ENCODE measurements at places on chromosomes 11 and 22.

- DNase-seq, result no peak
These were observed 993.3 kb downstream of the BRD1 start for GRCh38 chr22:48834404-48834803.

DNA sequence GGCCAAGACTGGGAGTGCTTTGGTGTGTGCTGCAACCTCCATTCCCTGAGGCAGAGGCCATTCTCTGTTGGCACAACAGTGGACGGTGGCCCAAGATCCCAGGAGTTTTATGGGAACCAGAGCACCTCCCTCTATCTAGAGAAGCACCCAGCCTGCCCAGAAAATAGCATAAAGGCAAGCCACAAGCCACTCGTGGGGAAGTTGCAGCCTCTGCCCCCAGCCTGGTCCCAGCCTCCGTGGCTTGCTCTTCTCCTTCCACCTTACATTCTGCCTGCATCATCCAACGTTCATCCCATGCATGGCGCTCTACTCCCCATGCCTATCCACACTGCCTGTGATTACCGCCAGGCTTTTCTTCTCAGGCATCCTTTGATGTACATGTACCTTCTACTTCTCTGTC, 15.8 kb downstream of the IL17RA start:
- no peak for DNase-seq

GRCh38 chr11:34050581-34051348, 766 bp upstream of the CAPRIN1 start:
- peak; percentile 77 for DNase-seq

DNA sequence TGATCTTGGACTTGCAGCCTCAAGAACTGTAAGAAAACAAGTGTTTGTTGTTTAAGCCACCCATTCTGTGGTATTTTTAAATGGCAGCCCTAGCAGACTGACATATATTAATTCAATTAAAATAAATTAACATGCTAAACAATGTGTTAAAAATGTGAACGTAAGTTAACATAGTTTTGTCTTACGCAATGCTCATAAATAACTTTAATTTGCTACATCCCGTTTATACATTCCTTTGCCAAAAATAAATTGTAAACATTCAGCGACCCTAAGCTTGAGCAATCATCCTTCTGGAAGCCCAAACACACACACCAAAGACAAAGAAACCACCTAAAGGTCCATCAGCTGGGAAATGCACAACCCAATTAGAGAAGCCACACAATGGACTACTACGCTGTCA, 70.4 kb downstream of the CELSR1 start:
- no peak for DNase-seq

- DNase-seq, result no peak
These were observed 1.8 kb upstream of the SLC37A2 start for GRCh38 chr11:125061281-125061680.

DNA sequence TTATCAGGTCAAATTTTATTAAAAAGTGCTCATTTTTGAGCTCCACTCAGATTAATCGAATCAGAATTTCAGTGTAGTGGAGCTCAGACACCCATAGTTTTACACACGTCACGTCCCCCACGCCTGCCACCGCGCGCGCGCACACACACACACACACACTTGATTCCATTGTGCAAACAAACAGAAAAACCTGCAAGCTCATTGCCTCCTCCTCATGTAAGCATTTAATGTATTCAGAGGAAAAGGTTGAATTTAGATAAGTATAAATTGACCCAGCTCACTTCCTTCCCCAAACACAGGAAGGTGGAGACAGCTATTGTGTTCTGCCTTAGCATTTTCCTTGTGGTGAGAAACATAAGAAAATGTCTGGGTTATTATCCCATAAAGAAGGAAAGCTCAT, 336.7 kb downstream of the LUZP2 start:
- DNase-seq, result no peak

GRCh38 chr22:23212061-23213021, 32.0 kb downstream of the BCR start:
- DNase-seq, result peak; percentile 57

GRCh38 chr11:134365011-134365925, 33.5 kb downstream of the GLB1L2 start:
- DNase-seq, result no peak

- DNase-seq, result no peak
These were observed 3.8 kb downstream of the FLI1 start for GRCh38 chr11:128697645-128698174.

- DNase-seq, result no peak
These were observed 177.9 kb downstream of the ETS1 start for GRCh38 chr11:128409476-128409875.

GRCh38 chr11:111459506-111460270, 52.5 kb downstream of the BTG4 start:
- DNase-seq, result no peak

GRCh38 chr11:74141241-74141695, 29.5 kb downstream of the C2CD3 start:
- no peak for DNase-seq

- no peak for DNase-seq
These were observed 207.6 kb upstream of the LUZP2 start for GRCh38 chr11:24289301-24289700.

DNA sequence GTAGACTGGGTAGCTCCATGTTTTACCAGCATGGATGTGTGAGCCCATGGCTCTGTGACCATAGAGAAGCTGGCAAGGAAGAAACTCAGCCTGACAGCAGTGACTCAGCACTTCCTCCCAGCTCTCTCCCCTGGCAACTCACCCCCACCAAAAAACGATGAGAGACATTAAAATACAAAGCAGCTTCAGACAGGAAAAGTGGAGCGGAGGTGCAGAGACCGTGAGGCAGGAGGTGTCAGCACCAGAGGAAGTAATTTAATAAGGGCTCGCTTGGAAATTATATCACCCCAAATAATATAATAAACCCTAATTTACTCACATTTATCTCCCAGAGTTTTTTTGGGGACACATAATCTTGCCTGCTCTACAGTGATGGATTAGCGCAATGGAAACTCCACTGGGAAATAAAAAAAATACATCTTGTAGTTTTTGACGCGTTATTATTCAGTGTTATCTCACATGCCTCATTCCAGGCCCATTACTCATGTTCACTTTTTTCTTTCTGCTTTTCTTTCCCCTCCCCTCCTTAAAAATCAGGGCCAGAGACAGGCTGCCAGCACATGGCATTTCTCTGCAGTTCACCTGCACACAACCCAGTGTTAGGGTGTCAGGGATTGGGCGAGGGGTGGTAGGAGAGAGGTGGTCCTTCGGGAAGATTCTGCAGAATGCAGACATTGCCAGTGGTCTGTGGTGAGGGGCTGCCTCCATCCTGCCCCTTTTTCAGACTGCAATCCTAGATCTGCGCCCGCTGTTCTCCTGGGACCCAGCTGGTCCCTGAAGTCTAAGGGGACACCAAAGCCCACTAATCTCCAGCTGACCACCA, 170.8 kb downstream of the BUD13 start:
- no peak for DNase-seq

GRCh38 chr22:40328546-40329456, 17.5 kb upstream of the ADSL start:
- DNase-seq, result no peak

- no peak for DNase-seq
These were observed 171.3 kb downstream of the BRD1 start for GRCh38 chr22:49656291-49656851.

DNA sequence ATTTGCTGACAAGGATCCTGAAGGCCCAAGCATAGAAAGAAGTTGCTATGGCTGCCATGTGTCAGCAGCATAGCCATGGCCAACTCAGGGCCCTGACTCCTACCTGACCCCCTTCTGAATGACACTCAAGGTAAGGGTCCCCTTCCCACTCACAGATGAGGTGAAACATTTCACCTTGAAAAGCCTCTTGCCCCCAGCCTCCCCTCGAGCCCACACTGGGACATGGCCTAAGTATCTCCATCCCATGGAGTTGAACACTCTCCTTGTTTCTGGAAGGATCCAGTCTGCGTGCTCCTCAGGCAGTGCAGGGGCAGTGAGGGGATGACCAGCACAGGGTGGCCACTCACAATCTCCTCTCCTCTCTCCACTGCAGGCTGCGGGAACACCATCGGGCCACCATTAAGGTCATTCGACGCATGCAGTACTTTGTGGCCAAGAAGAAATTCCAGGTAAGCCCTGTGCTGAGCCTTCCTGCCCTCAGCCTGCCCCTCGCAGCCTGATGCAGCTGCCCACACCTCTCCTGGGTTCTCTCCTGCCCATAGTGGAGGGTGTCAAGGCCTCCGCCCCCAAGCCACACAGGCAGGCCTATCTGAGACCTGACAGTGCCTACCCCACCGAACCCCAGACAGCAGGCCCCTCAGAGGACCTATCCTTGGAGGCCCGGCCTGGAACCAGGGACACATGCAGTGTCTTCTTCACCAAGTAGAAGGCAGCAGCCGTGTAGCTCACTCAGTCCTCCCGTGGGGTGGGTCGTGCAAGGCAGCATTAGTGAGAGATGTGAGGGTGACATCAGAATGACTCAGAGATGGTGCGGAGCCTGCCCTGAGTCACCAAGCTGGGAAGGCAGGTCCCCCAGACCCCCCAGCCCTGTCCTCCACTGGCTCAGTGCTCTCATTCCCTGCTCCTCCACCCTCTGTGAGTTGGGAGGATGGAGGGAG, 68.9 kb upstream of the KCNQ1OT1 start:
- no peak for DNase-seq

DNA sequence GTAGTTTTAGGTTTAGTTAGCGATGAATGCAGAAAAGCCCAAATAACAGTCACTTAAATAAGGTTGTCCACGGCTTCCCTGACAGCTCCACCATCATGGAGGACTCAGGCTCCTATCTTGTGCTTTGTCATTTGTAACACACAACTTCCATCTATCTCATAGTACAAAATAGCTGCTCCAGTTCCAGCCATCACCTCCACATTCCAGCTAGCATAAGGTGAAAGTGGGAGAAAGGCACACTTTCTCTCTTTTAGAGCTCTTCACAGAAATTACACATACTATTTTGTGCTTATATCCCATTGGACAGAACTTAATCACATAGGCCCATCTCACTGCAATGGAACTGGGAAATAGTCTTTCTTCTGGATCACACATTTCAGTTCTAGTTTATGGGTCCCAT, 8.7 kb downstream of the THY1 start:
- no peak for DNase-seq

- no peak for DNase-seq
These were observed 9.1 kb upstream of the ZNF74 start for GRCh38 chr22:20384865-20385264.

- DNase-seq, result no peak
These were observed 28.5 kb upstream of the OAF start for GRCh38 chr11:120182372-120182771.

DNA sequence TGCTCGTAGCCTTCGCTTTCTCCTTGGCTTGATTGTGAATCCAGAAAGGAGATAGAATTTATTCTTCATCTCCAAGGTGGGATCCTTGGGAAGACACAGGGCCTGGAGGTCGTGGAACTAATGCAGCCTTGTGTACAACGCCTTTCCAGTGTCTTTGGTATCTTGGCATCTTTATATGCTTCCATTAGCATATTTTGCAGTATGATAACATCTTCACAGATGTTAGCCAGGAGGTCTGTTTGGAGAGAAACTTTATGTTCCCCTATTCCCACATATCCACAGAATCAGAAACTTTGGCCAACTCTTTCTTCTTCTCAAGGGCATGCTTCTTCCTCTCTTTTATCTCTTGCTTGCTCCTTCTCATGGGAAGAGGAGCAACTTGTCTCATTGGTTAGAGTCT, 101.2 kb downstream of the TRIM44 start:
- DNase-seq, result no peak

- peak; percentile 17 for DNase-seq
These were observed 23.3 kb upstream of the CD44 start for GRCh38 chr11:35115688-35116030.

GRCh38 chr11:114082415-114082748, 22.9 kb downstream of the ZBTB16 start:
- no peak for DNase-seq

DNA sequence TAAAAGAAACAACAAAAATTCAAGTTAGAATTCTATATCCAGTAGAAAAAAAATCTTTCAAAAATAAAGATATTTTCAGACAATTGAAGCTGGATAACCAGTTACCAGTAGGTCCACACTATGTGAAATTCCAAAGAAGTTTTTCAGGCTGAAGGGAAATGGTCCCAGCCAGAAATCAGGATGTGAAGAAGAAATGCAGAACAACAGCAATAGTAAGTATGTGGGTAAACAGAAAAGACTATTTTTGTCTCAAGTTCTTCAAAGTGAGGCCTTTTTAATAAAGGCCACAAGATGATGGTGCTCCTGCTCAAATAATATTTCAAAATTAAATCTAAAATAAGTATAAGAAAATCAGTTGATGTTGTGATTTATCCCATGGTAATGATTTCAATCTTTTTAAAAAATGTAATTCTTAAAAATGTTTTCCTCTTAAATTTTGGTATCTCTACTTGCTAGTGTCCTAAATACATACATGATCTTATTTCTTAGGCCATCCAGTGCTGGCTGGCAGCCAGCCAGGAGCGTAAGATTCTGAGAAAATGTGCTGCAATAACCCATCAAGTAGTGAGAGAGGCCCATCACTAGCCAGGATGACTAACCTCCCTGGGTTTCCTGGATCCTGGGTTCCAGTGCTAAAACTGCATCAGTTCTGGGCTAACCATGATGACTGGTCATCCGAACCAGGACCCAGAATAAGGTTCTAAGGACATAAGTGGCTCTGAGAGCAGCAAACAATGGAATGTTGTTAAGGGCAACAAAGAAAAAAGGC, 15.6 kb upstream of the UCP3 start:
- no peak for DNase-seq

- no peak for DNase-seq
These were observed 152.8 kb upstream of the RASSF10 start for GRCh38 chr11:12856338-12856737.

DNA sequence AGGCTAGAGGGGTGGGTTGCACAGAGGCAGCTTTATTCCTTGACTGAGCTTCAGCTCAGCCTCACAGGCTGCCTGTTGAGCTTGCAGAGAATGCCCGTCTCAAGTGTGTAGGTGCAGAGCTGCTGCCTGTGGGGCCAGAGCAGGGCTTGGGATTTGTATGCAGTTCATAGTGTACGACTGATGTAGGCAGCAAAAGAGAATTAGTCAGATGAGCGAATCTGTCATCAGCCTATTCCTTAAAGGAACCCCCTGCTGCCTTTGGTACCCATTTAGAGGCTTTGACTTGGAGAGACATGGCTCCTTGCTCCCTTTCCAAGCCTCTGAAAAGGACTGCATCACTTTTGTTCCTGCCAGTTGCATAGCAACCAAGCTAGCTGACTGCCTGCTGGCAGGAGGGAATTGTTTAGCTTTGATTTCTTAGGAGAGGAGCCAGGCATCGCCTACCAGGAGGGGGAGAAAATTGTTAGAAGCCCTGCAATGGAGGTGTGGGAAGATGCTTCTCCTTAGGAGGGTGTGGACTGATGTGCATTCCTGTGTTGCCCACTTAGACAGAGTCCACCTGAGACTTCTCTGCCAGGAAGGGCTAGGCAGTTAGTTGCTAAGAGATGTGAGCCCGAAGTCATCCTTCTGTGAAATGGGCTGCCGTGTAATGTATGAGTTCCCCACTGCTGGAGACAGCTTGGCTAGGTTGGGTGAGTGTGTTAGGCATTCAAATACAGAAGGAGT, 10.9 kb downstream of the ACO2 start:
- no peak for DNase-seq

- DNase-seq, result no peak
These were observed 414.0 kb downstream of the MN1 start for GRCh38 chr22:27387561-27387960.
